CD8-positive, alpha-beta memory T cell (primary cell): ENCODE measurements at places on chromosomes 6 and 20. TPM values are rescaled to one million over a fixed set of nuclear protein-coding genes. Genes with fewer than 3 reads are reported as not detected.

GTSF1L gene
- total RNA-seq, result not detected

GRCh38 chr20:5864873-5865587 is 85.3 kb downstream of the TRMT6 start:
- DNase-seq, result no peak

DNA sequence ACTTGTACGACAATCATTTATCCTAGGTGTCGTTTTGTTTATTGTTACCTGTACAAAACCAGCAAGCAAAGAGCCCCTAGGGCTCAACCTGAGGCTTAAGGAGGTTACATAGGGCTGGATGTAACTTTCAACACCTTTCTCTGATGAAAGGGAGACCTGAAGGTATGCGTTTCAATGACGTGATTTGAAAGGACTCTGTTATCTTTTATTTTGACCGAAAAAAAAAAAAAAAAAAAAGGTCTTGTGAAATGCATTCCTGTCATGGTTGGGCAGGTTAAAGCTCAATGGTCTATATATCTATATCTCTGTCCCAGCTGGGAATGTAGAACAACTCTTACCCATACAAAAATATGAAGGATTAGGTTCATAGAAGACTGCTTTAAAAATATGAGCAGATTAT is 78.7 kb upstream of the SASH1 start:
- no peak for DNase-seq

GRCh38 chr6:81816380-81816779 is 63.9 kb upstream of the TENT5A start:
- no peak for DNase-seq

DUSP15 gene
- total RNA-seq, result not detected

TNFRSF21 gene
- 1.7 TPM for total RNA-seq

- no peak for DNase-seq
Measured at GRCh38 chr20:54366669-54367344, 108.6 kb upstream of the DOK5 start.

DNA sequence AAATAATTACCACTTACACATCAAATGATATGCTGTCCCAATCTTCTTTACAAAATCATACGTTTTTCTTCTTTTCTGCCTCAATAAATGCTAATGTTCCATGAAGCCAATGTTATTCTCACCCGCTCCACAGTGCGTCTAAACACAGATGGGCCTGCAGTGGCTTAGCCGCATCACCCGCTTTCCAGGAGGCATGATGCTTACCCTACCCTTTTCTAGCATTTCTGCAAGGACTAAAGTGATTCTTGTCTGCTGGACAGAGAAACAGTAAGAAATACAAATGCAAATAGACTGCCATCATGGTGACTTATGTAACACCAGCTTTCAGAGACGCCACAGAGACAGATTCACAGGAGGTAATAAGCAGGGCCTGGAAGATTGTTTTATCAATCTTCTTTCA is 104.4 kb downstream of the RNASET2 start:
- DNase-seq, result no peak

NT5E gene
- total RNA-seq, result 14.8 TPM

RNF144B gene
- 1.2 TPM for total RNA-seq

DNA sequence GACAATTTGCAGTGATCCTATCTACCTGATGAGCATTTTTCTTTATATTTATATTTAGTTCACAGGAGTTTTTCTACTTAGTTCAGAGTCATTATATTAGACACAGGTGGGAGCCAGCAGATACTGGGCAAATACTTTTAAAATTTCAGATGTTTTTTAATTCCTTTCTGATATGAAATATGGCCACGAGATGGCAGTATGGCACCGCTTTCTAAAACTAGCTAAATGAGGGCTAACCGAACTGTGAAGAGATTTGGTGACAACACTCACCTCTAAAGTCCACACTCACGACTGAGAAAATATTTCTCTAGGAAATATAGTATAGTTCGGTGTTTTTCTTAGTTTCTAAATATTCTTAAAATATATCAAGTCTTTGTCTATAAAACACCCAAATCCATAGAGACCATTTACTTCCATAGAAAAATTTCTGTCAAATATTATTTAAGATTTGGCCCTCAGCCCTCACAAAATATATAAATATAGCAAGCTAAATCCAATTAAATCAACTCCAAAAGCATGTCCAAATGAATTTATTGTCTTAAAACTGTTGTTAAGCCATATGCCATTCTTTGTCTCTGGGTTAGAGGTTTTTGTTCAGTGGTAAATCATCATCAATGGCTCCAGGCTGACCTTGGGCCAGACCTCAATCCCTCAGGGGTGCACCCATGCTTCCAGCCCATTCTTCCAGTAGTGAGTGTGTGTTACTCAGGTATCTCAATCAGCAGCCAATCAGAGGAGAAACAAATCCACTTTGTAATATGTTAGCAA is 63.6 kb downstream of the HUS1B start:
- peak; percentile 71 for DNase-seq

DNA sequence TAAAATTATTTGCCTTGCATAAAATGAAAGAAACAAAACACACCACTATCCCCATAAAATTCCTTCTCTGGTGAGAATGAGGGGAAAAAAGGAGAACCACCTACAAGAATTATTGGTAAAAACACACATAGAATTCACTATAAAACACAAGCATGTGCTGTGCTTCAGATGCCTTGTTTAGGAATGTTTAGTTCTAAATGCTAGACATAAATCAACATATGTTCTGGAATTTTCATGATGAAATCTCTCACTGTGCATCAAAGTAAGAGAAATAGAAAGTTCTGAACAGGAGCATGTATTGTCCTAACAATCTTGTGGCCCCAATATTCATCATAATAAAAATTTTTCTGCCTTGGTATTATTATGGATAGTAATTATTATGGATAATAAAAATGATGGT is 111.0 kb downstream of the PLCB4 start:
- DNase-seq, result no peak

- no peak for DNase-seq
Measured at GRCh38 chr6:41442800-41443501, 103.2 kb upstream of the FOXP4 start.

GRCh38 chr6:138370631-138371451 is 6.9 kb upstream of the SMIM28 start:
- DNase-seq, result no peak

DNA sequence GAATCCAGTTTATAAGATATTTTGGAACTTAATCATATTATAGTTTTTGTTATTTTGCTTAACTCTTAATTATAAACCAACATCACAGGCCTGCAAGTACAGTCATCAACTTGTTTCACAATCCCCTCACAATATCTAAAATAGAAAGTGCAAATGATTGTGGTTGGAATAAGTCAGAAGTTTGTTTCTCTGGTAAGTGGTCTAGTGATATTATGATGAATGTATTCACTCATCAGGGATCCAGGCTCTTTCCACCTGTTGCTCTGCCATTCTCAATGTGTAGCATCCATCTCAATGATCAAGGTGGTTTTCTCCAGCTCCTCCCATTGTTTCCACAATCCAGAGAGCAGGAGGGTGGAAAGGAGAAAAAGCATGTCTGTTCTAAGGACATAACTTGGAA is 54.2 kb downstream of the OPN5 start:
- no peak for DNase-seq

SCAF8 gene
- 37.1 TPM for total RNA-seq

RGS17 gene
- 0.02 TPM for total RNA-seq

GRCh38 chr6:1253816-1254215 is 58.1 kb upstream of the FOXQ1 start:
- DNase-seq, result no peak

DNA sequence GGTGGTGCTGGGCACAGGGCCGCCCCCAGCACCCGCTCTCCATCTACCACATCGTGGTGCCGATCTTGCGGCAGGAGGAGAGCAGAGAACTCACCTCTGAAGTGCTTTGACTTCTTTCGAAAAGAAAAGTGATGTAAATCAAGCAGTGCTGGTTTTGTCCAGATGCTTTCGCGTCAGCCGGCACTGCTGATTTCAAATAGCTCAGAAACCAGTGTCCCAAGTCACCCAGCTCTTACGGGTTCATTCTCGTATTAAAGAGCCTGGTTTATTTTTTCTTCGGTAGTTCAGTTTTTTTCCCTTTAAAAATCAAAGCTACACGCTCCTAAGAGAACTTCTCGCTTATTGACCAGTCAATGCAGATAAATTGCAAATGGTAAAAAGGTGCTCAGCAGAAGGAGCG is 32.1 kb downstream of the MYT1 start:
- no peak for DNase-seq

GSTA2 gene
- total RNA-seq, result not detected

DNA sequence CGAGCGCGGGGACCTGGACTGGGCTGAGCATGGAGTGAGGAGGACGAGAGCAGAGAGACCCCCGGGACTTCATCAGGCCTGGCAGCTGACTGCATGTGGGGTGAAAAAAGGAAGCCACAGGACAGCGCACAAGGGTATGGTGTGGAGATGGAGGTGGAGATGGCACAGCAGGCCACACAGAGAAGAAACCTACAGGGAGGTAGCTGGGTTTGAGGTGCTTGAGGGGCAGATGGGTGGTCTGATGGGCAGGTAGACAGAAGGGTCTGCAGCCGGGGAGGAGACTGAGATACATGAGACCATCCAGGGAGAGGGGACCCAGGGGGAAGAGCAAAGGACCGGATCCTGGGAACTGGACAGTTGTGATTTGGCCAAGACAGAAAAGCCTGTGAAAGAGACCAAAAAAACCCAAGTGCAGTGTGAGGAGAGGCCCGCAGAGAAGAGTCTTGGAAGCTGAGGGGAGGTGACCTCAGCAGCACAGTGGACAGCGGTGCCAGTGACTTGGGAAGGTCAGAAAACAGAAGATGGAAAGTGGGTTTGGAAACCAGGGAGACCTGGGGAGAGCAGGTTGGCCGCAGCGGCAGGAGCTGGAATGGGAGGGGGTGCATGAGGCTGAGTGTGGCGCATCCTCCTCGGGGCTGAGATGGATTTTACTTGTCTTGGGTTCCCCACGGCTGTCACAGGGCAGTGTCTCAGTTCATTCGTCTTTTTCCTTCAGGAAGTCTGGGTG is 5.5 kb downstream of the HLA-DPB1 start:
- no peak for DNase-seq

DNA sequence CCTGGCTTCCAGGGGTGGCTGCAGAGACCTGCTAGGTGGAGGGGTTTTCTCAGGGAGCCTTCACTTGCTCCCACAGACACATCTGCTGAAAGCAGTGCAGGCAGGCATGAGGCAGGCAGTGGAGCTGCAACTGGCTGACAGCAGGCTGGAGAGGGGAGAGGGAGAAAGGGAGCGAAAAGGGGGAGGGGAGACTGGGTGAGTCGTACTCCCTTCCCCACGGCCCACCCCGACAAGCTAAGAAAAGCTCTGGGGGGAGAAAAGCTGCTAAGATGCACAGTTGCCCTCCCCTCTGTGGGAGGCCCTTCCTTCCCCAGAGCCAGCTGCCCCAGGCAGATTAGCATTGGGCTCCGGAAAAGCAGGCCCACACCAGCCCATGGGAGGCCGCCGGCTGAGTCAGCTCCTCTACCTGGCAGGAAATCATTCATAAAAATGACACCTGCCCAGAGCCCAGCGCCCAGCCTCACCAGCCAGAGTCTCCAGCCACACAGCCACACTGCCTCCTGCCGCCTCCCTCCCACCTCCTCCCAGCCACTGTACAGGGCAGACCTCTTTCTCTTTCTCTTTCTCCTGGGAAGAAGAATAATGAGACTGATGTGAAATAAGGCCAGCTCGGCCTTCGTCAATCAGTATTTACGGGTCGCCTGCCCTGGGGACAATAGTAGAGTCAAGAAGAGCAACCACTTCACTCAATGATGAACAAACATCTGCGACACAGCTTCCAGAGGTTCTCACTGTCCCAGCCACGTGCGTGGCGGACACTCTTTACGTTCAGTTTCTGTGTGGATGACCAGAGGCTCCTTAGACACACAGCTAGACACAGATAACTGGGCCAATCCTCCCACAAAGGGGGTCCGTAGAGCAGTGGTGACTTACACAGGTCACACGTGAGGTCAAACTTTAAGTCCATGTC is 7.7 kb upstream of the C20orf203 start:
- DNase-seq, result no peak

SLC17A2 gene
- total RNA-seq, result not detected

PLN gene
- total RNA-seq, result not detected

PREX1 gene
- total RNA-seq, result 90.0 TPM

DNA sequence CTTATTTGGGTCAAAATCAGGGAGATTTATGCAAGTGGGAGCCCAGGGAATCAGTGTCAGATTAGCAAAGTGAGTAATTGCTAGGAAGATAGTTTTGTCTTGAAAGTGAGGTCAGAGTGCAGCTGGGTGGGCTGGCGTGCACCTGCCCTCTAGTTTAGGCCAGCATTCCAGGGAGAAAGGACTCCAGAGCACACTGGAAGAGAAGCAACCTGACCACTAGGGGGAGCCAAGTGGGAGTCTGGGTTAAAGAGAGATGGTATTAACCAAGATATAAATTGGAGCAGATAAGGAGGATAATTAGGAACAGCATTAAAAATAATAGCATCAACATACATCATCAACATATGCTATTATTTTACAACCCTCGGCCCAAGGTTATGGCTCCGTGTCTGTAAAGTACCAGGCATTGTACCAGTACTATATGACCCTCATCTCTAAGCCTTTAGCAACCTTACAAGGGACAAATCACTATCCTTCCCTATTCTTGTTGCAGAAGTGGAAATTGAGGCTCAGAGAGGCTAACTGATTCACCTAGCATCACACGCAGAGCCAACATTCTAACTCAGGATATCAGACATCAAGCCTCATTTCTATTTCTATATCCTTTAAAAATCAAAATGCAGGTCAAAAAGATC is 57.8 kb downstream of the SLC2A10 start:
- no peak for DNase-seq

UST gene
- 7.8 TPM for total RNA-seq

DNA sequence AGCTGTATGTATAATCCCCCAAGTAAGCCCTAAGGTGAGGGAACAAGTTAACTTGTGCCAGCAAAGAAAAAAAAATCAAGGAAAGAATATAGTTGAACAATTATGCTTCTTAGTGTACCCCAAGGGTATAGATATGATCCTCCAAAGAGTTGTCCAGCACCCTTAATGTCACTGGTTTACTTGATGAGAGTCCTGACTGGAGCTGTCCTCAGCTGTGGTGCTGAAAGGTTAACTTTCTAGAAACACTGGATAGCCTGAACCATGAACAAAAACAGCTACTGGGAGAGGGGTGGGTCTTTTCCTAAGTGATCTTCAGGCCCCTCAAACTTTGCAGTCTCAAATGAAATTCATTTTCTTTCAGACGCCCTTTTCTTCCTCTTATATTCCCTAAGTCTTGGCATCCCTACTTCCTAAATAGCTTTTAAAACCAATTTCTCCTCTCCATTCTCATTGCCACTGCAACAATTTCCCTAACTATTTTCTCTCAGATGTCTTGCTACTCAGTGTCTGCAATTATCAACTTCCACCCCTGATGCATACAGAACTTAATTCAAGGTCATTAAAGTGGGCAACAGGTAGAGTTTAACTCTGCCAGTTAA is 83.5 kb upstream of the PROKR2 start:
- DNase-seq, result no peak

CBLN4 gene
- not detected for total RNA-seq

PDE7B gene
- total RNA-seq, result 0.24 TPM

KHDC1L gene
- total RNA-seq, result not detected

- no peak for DNase-seq
Measured at GRCh38 chr6:20640181-20640580, 105.9 kb downstream of the CDKAL1 start.

- no peak for DNase-seq
Measured at GRCh38 chr6:166726201-166726600, 99.2 kb upstream of the RPS6KA2 start.
